ENCODE measurements at places on chromosomes 2 and 18.

DNA sequence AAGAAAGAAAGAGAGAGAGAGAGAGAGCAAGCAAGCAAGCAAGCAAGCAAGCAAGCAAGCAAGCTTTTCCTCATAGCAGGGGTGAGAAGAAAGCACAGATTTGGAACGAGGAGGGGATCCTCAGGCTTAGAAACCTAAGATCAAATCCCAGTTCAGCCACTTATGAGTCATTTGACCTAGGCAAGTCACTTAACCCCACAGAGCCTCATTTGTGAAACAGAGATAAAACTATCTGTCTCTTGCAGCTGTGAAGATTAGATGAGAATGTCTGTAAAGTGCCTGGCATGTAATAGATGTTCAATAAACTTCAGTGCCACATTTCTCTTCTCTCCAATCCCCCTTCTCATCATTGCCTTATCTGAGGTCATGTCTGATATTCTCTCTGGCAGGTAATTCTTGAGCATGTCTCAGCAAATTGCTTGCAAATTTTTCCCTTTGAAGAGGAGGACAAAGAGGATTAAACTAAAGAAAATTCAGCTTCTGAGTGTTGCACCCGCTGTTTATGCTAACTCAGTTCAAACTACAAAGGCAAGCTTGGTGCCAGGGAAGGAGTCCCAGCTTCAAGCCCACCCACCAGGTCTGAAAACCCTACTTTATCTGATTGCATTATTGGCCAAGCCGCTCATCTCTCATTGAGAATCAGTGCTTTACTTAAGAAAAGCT is 20.3 kb downstream of the ALK start:
- DNase-seq, result no peak

DNA sequence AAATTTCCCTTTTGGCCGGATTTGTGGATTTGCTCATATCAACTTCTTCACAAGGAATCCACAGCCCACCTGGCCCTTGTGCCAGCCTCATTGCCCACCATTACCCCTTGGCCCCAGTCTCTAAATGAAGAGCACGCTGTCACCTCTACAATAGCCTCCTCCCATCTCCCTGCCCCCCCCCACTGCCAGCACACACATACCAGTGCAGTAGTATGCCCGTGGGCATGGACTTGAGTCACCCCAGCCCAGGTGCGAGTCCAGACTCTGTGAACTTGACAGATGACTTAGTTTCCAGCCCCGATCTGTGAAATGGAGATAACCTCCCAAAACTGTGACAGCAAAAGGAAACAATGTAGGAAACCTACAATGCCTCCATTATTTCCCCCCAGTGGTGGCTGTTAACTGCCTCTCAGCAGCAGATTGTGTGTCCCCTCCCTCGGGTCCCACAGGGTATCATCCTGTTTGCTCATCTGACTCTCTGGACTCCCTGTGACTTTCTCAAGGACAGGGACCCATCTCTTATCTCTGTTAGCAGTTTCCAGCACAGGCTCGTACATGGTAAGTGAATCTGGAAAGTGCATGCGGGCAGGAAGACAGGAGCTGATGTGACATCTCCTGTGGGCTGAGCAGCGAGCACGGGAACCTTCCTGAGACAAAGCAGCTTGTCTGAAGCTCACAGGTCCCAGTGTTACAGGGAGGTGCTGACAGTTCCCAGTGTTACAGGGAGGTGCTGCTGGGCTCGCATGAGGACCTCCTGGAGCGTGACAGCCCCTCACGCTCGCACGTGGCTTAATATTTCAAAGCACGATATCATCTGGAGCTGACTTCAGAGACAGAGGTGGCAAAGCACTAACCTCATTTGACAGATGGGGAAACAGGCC is 4.2 kb upstream of the TMEM185B start:
- DNase-seq, result no peak

DNA sequence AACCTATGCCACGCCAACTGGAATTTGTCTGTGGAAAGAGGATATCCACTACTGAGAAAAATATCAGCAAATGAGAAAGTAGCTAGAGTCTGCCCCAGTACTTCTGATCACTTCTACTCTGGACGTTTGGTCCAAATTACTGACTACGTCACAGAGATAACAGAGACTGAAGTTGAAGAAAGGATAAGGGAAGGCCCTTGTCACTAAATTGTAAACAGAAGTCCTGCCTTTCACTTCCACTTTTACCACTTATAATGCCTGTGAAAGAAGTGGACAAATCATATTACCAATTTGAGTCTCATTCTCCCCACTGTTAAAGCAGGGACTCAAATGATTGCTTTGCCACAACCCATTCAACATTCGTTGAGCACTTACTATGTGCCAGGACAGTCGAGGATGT is 173.9 kb upstream of the ERBB4 start:
- no peak for DNase-seq

DNA sequence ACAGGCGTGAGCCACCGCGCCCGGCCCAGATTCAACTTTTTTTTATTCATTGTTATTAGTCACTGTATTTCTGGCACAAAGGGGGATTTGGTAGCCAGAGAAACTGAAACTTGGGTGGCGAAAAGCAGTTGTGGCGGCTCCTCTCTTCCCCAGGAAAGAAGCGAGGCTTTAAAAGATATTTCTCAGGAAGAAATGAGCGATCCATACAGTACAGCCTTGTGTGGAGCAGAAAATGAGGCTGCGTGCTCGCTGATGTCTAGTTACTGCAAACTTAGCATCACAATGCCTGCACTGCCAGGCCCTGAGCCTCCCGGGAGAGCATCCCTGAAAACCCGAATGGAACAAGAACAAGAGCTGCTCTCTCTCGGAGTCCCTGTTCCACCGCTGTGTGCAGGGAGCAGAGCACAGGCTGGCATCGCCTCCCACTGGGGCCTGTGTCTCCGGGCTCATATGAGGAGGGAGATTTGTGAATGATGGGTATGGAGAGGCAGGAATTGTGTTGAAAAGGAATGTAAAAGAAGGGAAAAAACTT is 234.0 kb downstream of the ZNF516 start:
- DNase-seq, result no peak

DNA sequence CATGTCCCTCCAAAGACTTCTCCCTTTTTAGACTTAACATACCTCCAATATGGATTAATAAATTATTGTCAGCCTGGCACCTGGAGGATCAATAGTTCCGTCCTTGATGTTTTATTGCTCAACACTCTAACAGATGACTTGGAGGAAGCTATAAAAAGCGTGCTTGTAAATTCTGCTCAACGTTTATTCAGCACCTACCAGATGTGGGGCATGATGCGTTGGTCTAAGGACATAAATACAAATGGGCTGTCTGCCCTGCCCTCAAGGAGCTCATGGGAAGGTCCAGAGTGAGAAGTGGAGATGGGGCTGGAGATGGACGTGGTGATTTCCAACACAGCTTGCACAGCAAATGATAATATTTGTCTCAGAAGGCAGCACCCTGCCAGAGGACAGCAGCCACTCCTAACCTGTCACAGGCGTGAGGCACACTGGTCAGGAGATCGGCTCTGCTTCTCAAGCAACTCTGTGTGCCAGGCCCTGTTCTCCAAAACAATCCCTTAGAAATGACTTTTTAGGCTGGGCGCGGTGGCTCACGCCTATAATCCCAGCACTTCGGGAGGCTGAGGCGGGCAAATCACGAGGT is 25.5 kb upstream of the ZCCHC2 start:
- DNase-seq, result no peak

DNA sequence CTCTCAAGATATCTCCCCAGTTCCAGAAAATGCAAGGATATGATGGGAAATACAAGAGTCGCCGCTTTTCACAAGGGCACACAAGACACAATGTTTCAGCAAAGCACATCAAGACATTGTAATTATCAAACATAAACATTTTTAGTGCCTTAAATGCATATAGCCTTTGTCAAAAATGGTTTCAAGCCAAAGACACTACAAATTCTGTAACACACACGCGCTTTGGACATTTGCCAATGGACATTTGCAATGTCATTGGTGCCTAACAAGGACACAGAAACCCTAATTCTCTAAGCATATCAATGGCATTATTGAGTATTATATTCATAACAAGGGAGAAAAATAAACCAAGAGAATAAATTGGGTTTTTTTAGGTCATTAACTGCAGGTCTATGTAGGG is 16.1 kb downstream of the ADD2 start:
- no peak for DNase-seq

- no peak for DNase-seq
These were observed 195.9 kb downstream of the TFCP2L1 start for GRCh38 chr2:121089166-121089510.

DNA sequence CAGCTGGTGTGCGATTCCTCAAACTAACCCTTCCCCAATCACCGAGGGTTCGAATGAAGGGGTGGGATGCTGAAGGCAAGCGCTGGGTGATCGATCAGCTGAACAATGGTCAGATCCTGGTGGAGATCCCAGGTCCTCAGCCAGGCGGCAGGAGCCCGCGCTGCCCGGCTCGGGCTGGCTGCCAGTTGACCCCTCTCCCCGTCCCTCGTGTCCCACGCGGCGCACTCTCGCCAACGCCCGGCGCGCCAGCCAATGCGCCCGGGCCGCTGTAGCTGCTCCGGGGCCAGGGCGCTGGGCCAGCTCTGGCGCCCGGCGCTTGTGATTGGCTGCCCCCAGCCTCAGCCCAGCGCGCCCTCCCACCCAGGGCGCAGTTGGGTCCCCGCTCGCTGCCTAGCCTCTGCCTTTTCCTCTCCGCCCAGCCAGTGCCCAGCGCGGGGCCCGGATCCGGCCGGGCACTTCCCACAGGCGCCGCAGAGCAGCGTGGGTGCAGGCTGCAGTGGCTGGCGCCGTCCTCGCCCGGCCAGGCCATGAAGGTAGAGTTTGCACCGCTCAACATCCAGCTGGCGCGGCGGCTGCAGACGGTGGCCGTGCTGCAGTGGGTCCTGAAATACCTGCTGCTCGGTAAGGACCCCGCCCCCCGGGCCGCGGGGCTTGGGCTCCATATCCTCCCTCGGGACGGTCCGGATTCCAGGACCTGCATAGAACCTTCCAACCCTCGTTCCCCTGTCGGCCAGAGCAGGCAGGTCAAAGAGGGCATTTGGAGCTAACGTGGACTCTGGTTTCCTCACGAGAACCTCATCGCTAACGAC is at the start of gene MOGAT1:
MOGAT1 (plus strand) TSS at position 400 of the 809 bp plus-strand sequence; CDS start at position 528, 128 bp downstream.
- no peak for DNase-seq

DNA sequence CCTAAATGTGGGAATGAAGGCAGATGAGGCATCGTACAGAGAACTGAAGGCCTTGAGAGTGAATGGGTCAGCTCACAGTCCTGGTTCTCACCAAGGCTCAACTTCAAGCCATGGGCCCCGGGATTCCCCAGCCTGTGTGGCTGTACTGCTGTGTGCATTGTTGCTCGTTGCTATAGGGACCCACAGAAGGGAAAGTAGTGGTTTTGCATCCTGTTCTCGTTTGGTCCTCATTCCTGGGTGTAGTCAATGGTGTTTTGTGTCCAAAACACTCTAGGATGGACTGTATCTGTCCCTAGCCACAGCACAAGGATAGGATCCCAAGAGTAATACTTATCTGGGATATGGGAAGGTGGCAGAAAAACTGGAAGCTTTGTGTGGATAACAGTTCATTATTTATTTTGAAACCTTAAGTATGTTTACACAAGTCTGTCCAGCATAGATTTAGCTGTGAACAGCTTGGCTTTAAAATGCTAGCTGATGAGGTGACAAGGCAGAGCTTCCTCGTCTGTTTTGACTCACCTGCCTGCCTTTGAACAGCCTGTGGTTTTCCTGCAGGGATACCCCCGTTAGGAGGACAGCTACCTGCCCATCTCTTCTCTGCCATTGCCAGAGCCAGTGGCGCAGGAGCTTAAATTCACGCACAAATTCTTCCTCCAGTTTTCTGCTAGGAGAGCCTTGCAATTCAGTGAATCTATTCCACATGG is 85.0 kb downstream of the WDSUB1 start:
- no peak for DNase-seq

GRCh38 chr2:29218071-29218470 is 102.9 kb downstream of the CLIP4 start:
- DNase-seq, result no peak

DNA sequence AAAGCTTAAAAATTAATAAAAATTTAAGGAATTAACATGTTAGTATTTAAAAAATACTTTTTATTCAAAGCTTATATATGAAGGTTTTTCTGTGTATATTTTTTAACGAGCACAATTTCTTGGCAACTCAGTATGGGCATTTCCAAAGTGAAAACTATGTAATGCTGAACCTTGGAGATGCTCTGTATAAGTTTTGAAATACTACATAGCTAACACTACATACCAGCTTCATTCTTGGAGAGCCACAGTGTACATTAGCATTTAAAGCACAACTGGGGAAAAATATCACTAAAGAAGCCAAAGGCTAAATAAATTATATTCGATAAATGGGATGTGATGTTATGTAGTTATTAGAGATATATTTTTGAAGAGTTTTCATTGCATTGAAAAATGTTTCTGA is 446.5 kb downstream of the CCDC85A start:
- DNase-seq, result no peak

GRCh38 chr2:120620025-120620793 is 115.5 kb upstream of the GLI2 start:
- no peak for DNase-seq

- DNase-seq, result no peak
These were observed 111.1 kb upstream of the KLF7 start for GRCh38 chr2:207276858-207277257.

DNA sequence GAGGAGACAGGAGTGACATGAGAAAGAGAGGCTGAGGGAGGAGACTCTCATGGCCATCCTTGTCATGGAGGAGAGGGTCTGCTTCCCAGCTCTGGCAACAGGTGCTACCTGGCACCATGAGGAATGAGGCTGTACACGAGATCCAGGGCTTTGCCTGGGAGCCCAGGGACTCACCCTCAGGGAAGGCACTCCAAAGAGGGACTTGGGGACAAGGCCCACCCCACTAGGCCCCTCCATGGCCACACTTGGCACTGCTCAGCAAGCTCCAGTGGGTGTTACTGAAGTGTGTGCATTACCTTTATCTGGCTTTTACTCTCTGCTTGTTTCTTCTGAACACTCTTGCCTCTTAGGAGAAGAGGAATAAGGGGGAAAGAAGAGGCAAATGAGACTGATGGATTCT is 2.7 kb downstream of the CFAP65 start:
- DNase-seq, result no peak

DNA sequence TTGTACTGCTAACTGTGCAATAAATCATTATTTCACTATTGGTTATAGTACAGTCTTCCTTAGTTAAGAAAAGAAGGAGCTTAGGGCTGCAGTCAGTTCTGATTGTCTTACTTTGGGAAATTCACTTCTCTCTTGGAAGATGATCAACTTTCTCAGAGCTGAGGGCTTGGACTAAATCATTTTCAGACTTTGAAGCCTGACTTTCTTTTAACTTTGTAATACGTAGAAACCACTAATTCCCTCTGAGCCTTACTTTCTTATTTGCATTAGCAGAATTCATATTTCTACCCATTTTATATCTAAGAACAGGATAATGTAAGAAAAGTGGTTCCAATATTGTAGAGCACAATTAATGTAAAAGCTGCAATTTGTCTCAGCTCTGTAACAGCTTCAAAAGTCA is 386.4 kb downstream of the TRIB2 start:
- DNase-seq, result no peak

DNA sequence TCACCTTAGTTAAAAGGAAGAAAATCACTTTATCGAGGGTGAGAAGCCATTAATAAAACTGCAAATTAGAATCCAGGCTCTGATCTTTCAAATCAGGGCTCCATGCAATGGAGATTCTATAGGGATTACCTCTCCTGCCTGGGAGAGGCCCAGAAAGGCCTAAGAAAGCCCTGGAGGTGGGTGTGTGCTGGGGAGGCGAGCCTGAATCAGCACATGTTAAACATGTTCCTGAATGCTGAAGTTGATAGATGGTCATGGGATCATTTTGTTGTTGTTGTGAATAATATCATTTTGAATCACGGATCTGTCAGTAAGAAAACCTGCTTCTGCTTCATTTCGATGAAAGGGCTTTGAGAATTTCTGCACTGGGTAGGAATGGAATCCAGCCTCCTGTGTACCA is 254.3 kb downstream of the ACKR3 start:
- no peak for DNase-seq
